ENCODE measurements at places on chromosomes 4 and X.

- DNase-seq, result no peak
Observed at GRCh38 chr4:60737858-60738257, 462.3 kb upstream of the ADGRL3 start.

DNA sequence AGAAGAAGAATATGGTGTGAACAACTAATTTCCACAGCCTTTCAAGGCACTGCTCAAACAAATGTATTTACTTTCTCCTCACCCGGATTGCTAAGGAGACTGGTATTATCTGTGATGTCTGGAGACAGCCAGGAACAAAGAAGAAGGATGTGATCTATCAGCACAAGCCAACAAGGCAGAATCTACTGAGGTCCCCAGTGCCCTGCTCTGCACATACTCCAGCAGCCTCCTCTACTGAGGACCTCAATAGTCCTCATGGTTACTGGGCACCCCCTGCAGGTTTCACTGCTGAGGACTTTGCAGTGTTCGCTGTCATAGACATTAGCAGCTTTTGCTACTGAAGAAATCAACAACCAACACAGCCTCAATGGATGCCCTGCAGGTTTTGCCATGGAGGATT lies 930.1 kb downstream of the ADGRL3 start:
- no peak for DNase-seq

DNA sequence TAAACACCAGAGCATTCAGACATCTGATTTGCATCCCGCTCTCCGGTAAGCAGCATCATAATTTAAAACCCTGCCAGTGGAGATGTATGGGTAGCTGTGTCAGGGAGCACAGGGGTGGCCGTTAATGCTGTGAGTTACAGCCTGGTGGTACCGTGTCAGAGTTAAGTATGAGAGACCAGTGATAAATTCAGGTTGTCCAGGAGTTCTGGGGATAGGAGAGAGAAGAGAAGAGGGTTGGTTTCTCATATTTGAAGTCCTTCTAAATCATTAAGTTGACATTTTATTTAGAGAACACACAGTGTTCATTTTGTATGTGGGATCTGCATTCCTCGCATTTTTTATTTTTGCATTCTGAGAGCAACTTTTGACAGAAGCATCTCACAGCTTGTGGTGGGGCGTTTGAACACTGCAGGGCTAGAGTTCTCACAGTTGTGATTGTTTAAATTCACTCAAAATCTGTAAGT lies 157.6 kb downstream of the DCLK2 start:
- no peak for DNase-seq

GRCh38 chrX:21940356-21940829 lies at the start of gene SMS:
SMS (plus strand) TSS chrX:21940709; CDS start chrX:21940825, 116 bp downstream.
- peak; percentile 85 for DNase-seq

DNA sequence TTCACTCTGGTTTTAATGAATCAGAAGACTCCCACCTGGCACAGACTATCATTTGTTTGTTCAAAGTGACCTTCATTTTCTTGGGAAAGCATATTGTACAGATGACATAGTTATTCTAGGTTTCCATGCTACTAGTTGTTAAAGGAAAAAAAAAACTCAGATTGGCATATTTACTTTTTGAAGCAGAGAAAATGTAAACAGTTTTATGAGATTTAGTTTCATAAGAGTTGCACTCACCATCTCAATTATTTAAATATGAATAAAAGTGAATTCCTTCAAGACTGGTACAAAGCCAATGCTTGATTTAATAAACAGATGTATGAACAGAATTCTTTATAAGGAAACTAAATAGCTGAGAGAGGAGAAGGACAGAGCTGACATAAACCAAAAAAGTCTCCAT lies 280.3 kb upstream of the UGT8 start:
- no peak for DNase-seq

- no peak for DNase-seq
Observed at GRCh38 chr4:152606753-152607152, 70.9 kb upstream of the FBXW7 start.

DNA sequence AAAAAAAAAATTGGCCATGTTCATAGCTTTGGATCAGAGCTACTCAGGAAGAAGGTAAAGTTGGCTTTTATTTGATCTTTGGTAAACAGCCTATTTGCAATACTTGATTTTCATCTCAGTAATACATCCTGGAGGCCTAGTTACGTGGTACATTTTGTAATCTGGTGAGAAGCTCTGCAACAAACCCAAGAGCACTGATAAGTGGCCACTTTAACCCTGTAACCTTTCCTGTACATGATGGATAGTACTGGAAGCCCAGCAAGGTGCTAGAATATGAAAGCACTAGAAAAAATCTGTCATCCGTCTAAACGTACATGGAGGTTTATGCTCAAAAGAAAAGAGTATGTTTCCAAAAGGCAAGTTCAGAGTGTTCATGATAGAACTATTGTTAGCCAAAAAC lies 88.3 kb upstream of the BMP2K start:
- no peak for DNase-seq

DNA sequence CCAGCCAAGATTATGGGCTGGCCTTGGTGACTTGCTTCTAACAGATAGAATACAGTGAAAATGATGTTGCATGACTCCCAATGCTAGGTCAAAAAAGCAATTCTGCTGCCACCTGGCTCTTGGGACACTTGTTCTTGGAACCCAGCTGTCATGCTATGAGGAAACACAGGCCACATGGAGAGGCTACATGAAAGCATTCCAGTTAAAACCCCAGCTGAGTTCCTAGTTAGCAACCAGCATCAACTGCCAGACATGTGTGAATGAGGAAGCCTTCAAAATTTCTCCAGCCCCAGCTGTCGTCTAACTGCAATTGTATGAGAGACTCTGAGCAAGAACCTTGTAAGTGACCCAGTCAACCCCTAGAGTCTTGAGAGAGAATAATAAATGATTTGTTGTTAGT lies 105.2 kb upstream of the FGF16 start:
- DNase-seq, result no peak

DNA sequence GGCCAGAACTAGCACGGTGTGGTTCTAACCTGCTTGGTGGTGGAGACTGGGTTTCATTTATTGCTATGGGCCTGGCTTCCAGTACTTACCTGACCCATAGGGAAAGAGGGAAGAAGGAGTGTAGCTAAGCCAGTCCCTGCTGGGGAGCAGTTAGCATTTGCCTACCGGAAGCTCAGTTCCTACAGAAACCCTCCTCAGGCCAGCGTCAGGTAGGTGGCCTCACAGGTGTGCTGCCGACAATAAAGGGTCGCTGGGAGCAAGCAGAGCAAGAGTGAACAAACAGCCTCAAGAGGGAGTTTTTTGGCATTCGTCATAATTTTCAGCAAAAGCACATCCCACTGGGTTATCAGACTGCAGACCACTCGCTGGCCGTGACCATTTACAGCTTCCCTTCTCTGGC lies 740.6 kb upstream of the TENM3 start:
- no peak for DNase-seq

- peak; percentile 75 for DNase-seq
Observed at GRCh38 chr4:1209821-1210220, 37.4 kb upstream of the SPON2 start.

- no peak for DNase-seq
Observed at GRCh38 chr4:7944599-7945220, 5.0 kb upstream of the AFAP1 start.

- no peak for DNase-seq
Observed at GRCh38 chr4:116059361-116059760, 945.9 kb upstream of the NDST4 start.

DNA sequence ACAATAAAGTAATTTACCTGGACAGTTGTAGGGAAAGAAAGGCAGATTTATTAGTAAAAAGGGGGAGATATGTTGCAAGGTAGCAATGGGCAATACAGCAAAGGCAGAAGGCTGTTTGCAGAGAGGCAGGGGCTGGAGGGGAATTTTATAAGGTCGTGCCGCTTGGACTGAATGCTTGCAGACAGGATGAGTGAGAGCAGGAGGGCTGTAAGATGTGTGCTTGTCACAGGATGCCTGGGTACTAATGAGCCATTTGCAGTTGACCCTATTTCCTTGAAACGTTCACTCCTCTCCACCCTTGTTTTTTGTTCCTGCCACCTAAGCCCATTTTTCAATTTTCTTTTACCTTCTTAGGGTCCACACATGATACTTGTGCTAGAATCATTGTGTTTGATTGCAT lies 214.7 kb downstream of the TRAM1L1 start:
- no peak for DNase-seq

DNA sequence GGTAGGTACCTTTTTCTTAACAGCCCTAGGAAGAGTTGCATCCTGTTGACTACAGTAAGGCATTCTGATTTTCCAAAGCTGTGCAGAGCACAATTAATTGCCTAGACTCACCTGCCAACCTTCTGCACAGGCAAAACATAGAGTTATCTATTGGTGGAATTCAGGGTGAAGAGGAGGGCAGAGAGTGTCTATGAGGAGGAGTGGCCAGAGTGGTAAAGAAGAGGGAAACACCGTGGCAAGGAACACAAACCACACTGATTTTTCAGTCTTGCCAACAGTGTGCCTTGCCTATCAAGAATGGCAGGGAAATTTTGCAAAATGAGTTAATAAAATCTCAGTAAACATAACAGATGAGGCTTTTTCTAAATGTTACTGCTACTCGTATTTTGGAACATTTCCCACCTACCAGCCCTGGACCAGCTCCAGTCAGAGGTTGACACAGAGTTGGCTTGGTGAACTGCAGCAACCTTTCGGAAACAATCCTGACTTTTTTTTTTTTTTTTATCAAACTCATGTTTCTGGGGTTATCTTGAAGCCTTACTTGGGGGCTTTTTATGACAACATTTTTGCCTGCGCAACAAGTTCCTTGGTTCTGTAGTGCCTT lies 67.9 kb upstream of the CAPN6 start:
- no peak for DNase-seq

- no peak for DNase-seq
Observed at GRCh38 chrX:55451141-55451540, 786 bp upstream of the MAGEH1 start.

DNA sequence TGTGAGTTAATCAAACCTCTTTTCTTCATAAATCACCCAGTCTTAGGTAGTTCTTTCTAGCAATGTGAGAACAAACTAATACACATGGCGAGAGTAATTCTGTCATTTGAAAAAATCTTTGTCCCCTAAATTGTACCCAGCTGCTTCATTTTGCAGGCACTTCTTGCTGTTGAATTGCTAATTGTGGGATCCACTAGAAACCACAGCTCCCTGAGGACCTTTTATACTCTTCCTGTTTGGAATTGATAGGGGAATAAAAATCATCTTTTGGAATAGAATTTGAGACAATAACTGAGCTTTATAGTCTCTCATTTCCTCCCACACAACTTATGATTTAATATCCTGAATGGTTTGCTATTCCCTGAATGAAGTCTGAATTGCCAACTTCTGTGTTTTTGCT lies 170.2 kb downstream of the PACRGL start:
- no peak for DNase-seq

GRCh38 chrX:20712811-20713210 lies 446.1 kb upstream of the RPS6KA3 start:
- DNase-seq, result no peak

GRCh38 chr4:7630568-7631287 lies 196.0 kb upstream of the PSAPL1 start:
- DNase-seq, result peak; percentile 68

DNA sequence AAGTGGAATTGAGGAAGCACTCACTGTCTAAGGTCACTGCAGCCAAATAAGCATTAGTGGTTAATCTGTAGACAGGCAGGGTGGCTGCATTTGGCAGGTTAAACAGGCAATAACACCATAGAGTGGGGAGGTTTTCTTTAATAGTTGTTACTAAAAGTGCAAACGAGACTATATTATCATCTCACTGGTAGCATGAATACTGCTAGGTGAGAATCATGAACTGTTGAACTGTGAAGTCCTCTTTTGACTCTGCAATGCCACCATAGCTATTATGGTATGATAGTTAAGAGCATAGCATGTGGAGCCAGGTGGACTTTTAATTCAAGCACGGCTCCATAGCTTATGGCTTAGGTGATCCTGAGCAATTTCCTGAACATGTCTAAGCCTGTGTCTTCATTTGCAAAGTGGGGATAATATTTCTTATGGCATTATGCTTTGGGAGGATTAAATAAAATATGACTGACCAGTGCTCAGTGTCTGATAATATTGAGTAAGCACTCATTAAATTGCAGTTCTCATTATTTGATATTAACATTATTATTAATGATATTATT lies 235.6 kb upstream of the HHIP start:
- DNase-seq, result no peak

DNA sequence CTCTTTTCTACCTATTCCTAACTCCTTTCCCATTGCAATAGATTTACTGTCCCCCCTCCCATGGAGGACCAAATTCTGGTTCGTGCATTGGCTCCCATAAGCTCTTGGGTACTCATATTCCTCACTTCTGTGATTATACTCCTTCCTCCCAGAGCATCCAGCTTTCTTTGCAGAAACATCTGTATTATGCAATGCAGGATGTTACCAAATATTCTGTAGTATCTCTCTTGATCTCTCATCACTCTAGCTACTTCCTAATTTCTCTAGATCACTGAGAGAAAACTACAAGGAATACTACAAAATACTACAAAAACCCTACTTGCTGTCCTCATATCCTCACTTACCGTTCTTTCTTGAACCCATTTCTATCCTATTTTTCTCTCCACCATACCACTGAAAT lies 395.9 kb upstream of the HS3ST1 start:
- DNase-seq, result no peak

GRCh38 chr4:83191026-83191425 lies 76.5 kb upstream of the PLAC8 start:
- DNase-seq, result no peak
